NCI-H2081 (cell line): ENCODE measurements at places on chromosomes 16 and 17.

DNA sequence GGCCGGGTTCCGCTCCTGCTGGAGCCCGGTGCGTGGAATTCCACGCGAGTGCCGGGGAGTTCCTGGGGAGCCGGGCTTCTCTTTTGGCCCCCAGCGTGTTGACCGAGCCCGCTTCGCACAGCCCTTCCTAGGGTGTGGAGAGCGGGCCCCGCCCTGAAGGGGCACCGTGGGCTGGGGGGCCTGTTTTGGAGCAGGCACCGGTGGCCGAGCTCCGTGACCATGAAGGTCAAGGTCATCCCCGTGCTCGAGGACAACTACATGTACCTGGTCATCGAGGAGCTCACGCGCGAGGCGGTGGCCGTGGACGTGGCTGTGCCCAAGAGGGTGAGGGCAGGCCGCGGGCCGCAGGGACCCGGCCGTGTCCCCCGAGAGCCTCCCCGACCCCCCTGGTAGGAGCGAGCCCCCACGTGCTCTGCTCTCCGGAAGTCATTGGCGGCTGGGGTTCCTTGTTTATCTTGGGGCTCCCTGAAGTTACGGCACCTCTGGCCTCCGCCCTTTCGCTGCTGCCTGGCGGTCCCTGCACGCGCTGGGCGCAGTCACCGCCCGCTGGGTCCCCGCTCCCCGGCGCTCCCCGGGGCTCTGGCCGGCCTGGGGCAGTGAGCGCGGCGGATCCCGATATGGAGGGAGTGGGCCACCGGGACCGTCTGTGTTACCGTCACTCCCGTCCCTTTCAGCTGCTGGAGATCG, 528 bp downstream of the HAGHL start:
- DNase-seq: no peak

DNA sequence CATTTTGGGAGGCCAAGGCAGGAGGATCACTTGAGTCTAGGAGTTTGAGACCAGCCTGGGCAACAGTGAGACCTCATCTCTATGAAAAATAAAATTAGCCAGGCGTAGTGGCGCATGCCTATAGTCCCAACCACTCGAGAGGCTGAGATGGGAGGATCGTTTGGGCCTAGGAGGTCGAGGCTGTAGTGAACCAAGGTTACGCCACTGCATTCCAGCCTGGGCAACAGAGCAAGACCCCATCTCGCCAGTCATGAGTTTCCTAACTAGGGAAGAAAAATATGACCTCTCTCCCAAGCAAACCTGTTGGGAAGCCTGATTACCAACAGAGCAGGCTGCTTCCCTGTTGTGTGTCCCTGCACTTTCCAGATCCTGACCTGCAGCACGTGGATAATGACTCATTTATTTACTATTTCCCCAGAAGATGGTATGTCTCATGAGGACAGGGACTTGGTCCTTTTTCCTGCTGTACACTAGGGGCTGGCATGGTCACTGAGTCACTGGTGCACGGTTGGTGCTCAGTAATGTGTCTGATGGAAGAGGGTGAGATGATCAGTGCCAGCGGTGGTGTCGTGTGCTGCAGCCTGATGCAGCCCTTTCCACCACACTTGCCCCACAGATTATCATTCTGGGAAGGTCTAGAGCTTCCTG, 30.8 kb downstream of the NMT1 start:
- DNase-seq: no peak

DNA sequence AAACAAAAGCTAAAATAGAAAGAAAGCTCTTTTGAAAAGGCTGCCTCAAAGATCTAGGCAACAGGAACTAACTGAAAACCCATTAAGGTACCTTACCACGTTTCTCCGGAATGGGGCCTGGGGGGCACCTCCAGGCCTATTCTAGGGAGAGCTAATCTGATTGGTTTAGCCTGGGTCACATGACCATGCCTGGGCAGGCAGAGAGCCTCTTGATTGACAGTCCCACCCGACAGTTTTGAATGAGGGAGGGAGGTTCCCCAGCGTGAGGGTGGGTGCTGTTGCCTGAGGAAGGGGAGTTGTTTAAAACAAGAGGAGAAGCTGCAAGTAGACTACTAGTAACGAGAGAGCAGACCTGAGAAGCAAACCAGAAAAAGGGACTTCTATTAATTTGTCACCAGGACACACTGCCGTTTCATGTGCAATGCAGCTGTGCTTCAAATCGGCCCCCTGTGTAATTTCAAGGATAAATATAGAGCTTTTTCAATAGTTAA, 143.4 kb upstream of the HS3ST2 start:
- no peak for DNase-seq

- no peak for DNase-seq
These were observed 54.0 kb downstream of the TBC1D16 start for GRCh38 chr17:79981661-79982101.

GRCh38 chr16:78487471-78487870, 388.0 kb downstream of the WWOX start:
- no peak for DNase-seq
